ENCODE measurements at places on chromosomes 5 and 9.

- no peak for DNase-seq
Measured at GRCh38 chr5:77852068-77852513, 76.0 kb upstream of the TBCA start.

GRCh38 chr5:80275347-80275746, 19.5 kb upstream of the SERINC5 start:
- no peak for DNase-seq

DNA sequence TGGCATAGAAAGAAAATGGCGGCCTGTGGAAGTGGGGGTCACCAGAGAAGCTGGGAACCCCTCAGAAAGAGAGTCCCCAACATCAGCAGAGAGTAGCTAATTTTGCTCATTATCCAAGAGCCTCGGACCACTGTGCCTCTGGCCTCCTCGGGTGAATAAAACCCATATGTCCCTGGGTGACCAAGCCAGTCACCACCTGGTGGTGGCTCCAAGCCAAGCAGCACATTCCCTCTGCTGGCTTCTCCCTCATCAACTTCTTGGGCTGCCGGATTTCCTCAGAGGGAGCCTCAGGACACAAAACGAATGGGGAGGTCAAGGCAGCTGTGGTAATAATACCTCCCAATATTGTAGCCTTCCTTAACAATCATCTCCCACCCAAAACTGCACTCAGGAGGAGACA, 242.5 kb downstream of the NFIB start:
- no peak for DNase-seq

GRCh38 chr5:179008667-179009066, 13.5 kb upstream of the GRM6 start:
- no peak for DNase-seq

GRCh38 chr9:19156026-19156474, 28.8 kb upstream of the PLIN2 start:
- DNase-seq, result no peak

- DNase-seq, result no peak
Measured at GRCh38 chr5:95725071-95725820, 5.9 kb upstream of the RHOBTB3 start.

GRCh38 chr5:176173647-176174046, 64.6 kb upstream of the SIMC1 start:
- no peak for DNase-seq

GRCh38 chr9:83623679-83624076, 735 bp downstream of the IDNK start:
- no peak for DNase-seq

DNA sequence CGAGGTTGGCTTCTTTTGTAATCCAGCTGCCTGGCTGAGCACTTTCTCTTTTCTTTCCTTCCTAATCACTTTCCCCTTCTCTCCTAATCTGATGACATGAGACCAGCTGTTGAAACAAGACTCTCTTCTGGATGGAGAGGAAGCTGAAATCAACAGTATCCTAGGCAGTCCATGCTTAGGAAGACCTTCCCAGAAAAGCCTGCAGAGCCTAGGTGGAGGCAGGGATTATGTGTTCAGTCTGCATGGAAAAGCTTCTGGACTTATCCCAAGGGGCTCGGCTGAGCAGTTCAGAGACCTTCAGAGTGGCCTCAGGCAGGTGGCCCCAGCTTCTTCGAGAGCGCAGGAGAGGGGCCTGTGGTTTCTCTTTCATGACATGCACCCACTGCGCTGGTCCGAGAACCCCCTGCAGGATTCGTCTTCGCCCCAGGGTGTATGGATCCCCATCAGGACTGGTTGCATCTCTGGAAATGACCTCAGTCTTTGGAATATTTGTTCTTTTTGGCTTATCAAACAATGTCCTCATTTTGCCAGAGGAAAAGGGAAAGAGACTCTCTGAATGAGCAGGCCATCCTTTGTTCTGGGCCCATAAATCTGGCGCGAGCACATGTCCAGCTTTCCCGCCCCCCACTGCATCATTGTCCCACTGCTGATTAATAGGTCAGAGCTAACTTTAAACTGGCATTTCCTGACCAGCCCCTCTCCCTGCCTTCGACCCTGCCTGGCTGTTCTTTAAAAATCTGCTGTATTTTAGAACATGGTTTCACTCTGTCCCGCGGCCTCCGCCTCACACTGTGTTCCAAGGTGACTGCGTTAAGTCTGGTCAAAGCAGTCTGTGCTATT, 177.9 kb upstream of the KLF4 start:
- DNase-seq, result no peak

GRCh38 chr9:24045150-24045549, 219.1 kb upstream of the ELAVL2 start:
- no peak for DNase-seq

DNA sequence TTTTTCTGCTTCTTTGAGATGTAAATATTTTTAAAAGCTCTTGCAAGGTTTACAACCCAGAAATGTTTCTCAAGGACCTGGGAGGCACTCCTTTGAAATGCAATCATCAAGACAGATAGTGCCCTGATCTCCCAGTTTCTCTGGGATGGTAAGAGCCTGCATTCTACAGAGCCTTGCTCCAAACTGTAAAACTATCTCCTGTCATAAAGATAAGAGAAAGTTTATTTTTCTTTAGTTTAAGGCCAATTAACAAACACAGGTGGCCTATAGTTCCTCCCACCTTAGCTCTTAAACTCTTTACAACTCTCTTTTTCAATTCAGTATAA, 1231.1 kb upstream of the NUDT12 start:
- no peak for DNase-seq

- DNase-seq, result peak; percentile 57
Measured at GRCh38 chr9:70553707-70554673, 139.5 kb upstream of the KLF9 start.

- no peak for DNase-seq
Measured at GRCh38 chr5:91357012-91357634, 26.0 kb downstream of the ARRDC3 start.

GRCh38 chr5:157864067-157864466, 5.1 kb upstream of the CLINT1 start:
- no peak for DNase-seq

- no peak for DNase-seq
Measured at GRCh38 chr5:31048282-31049270, 144.9 kb upstream of the CDH6 start.

GRCh38 chr9:68537616-68537880, 3.1 kb downstream of the TMEM252 start:
- DNase-seq, result no peak

DNA sequence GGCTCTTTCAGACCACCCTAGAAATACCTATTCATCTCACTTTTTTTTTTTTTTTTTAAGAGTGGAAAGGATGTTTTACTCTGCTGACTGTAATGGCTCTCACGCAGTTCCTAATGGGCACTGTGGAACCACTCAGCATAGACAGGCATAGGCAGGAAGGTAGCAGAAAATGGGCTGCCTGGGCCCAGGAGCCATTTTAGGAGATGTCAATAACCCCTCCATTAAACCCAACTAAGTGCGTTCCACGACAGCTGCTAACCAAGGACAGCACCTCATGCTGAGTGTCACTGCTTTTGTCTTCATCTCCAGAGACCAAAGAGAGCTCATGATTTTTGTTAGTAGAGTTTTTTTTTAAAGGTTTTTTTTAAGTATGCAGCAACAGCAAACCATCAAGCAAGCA, 15.3 kb downstream of the MAP1B start:
- DNase-seq, result no peak

DNA sequence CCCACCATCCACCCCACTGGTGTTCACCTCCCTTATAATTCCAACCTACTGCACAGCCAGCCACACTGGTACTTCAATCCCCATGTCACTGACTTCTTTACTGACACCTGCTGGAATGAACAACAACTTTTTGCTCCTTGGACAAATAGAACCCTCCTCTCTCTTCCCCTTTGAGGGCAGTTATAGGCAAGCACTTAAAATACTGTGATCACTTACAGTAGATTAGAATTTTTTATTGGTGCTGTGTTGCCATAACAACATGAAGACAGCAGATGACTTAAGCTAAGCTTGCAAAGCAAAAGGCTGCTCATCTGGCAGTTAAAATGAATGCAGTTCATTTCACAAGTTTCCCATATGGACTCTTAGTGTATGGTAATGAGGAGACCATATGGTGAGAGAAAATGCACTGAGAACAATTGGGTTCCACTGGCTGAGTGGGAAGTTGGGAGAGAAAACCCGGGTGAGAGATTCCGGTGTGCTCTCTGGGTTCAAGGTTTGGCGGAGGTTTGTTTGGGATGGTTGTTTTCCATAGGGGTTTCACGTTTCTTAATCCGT, 374.3 kb downstream of the EBF1 start:
- DNase-seq, result no peak

GRCh38 chr9:17776735-17777134, 197.9 kb downstream of the SH3GL2 start:
- no peak for DNase-seq

GRCh38 chr5:179375236-179375685, 30.0 kb upstream of the ADAMTS2 start:
- DNase-seq, result no peak

- no peak for DNase-seq
Measured at GRCh38 chr5:133203317-133204305, 151.8 kb downstream of the HSPA4 start.

- peak; percentile 77 for DNase-seq
Measured at GRCh38 chr9:136283291-136284235, 20.3 kb downstream of the CCDC187 start.

GRCh38 chr5:54083851-54084250, 226.5 kb downstream of the ARL15 start:
- DNase-seq, result no peak

GRCh38 chr9:99075246-99075912, 29.5 kb upstream of the TGFBR1 start:
- DNase-seq, result no peak

DNA sequence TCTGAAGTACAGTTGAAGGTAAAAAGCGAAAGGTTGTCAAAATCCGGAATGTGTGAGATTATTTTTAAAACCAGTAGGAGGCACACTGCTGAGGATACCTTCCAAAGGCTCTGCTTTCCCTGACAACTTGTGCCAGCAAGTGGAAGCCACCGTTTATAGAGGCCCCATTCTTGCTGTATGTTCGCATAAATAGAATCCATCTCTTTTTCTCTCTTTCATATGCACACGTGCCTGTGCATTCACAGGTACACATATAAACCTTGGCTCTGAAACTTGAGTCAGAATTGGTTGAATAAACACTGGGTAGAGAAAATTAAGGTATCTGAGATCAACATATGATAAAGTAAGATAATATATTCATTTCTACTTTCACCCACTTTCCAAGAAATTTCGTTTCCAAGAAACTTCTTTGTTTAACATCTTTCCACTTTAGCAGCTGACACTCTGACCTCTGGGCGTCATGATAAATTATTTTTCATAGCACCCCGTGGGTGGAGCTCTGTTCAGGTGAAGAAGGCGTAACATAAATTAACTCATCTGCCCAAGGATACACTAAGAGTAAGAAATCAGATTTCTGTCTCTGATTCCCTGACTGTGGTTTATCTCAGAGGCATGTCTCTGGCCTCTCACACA, 63.7 kb upstream of the RICTOR start:
- DNase-seq, result peak; percentile 5

- DNase-seq, result no peak
Measured at GRCh38 chr5:34042321-34042720, 692 bp downstream of the C1QTNF3 start.

- no peak for DNase-seq
Measured at GRCh38 chr5:99004960-99005359, 76.2 kb upstream of the CHD1 start.

DNA sequence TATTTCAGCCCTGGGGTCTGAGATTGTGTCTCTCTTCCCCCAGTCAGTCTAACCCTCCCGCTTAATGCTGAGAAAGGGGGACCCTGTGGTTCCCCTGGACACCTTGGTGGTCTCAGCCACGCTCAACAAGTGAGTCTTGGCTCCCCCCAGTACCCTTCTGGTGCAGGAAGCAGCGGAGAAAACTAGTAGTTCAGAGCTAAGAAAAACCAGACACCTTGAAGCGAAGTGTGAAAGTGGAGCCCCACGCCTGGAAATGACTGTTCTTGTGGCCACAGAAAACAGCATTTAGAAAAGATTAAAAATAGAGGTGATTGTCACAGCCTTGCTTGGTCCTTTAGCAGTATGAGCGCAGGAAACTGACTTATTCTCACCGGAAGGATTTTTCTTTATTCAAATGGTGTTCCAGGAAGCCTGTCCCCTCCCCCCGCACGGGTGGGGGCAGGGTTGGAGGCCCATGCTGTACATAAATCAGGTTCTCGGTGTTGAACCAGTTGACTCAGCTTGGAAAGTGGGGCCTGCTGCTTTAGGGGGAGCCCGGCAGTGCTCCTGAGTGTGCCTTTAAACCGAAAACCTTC, 8.1 kb downstream of the ARPC5L start:
- DNase-seq, result no peak

GRCh38 chr9:92327283-92327850, 1.6 kb downstream of the CENPP start:
- DNase-seq, result no peak

GRCh38 chr5:1376981-1377380, 32.1 kb upstream of the CLPTM1L start:
- DNase-seq, result no peak

- DNase-seq, result no peak
Measured at GRCh38 chr9:37988041-37988440, 81.0 kb downstream of the SHB start.

DNA sequence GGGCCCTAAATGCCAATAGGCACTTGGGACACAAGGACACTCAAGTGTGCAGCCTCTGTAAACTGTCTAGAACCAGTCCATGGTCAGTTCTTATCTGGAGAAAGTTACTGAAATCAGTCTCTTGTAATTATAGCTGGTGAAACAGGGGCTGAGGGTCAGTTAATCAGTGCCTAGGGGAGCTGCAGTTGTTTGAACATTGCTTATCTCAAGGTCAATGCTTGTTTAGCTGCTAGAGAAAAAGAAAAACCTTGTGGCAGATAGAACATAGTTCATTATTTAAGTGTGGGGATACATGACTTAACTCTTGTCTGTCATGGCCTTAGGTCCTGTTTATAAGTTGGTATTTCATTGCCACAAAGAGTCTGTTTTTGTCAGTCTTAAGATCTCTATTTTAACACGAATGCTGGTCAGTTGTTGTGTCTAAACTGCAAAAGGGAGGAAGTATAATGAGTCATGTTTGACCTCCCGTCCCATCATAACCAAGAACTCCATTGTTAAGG, 108.0 kb downstream of the STARD4 start:
- DNase-seq, result no peak

DNA sequence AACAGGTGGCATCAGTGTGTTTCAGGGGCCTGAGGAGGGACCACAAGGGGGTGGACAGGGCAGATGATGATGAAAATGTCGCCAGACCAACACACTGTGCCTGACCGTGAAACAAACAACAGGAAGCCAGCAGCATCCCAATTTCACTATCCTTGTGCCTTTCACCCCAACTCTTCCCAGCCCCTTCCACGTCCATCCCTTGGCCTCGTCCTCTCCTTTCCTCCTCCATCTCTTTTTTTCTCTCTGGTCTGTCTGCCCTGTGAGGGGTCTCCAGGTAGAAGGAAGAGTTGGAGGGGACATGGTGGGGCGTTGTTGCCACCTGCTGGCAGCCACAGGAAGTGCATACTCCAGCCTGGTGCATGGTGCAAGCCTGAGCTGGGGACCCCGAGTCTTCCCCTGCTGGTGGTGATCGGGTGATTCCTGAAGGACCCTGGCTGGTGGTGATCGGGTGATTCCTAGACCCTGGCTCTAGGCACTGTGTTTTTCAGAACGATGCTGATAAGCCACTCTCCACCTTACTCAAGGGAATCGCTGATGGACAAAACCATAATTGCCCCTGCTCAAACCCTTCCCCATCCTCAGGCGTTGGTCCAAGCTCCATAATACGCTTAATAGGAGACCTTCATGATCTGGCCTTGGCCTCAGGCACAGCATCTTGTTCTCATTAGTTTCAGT, 21.7 kb upstream of the NSD1 start:
- DNase-seq, result peak; percentile 91
